Activated gamma-delta T cell treated with anti-CD3 and anti-CD28 coated beads, Interleukin-2, amount 50 U/mL, for 16 hours (primary cell): ENCODE measurements at places on chromosomes 4 and X.

- no peak for DNase-seq
These were observed at the start of gene TBC1D9 for GRCh38 chr4:140756319-140757231. Gene TBC1D9, minus strand, starts transcription at chr4:140756385. Its CDS starts 340 bp downstream, at chr4:140756045.

DNA sequence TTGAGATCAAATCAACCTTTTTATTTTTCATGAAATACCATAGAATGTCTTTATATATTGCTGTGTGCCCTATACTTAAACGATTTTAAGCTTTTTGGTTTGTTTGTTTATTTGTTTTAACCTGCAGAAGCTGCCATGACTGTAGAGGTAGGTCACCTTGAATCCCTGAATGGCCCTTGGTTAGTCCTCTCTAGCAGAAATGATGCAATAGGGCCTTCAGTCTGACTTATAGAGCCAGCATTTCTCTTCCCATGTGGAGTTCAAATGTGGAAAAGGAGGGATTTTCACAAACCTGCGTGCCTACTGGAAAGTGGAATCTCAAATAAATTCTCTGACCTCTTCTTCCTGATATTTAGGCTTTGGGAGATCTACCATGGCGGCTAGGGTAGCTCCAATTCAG is 327.9 kb downstream of the MAPK10 start:
- DNase-seq, result no peak

DNA sequence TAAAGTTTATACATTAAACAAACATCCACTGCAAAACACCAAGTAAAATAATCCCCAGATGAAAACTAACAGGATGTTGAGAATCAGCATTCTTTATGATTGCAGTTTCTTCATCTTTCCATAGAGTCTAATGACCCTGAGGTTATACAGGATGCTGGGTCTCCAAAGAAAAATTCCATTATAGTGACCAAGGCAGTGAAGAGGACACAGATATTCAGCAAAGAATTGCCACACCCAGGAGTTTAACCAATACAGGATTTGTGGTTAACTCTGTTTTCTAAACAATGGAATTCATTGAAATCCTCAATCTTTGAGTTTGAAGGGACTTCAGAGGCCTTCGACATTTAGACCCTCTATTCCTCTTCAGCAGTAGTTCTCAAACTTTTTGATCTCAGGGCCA is 76.2 kb upstream of the ESX1 start:
- no peak for DNase-seq

DNA sequence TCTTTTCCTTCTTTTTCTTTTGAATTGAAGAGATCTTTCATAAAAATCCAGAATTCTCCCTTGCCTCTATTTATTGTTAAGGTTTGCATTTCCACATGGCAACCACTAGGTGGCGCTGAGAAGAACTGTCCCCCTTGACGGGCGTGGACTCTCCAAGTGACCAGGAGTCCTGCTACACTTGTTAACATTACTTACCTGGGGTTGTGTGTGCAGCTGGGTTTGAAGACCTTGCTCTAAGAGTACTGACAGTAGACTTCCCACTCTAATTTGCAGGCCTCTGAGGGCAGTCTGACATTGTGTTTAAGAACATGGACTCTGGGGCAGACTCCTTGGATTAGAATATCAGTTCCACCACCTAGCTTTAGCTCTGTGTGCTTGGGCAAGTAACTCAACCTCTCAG is 52.8 kb downstream of the GPRIN3 start:
- peak; percentile 30 for DNase-seq

DNA sequence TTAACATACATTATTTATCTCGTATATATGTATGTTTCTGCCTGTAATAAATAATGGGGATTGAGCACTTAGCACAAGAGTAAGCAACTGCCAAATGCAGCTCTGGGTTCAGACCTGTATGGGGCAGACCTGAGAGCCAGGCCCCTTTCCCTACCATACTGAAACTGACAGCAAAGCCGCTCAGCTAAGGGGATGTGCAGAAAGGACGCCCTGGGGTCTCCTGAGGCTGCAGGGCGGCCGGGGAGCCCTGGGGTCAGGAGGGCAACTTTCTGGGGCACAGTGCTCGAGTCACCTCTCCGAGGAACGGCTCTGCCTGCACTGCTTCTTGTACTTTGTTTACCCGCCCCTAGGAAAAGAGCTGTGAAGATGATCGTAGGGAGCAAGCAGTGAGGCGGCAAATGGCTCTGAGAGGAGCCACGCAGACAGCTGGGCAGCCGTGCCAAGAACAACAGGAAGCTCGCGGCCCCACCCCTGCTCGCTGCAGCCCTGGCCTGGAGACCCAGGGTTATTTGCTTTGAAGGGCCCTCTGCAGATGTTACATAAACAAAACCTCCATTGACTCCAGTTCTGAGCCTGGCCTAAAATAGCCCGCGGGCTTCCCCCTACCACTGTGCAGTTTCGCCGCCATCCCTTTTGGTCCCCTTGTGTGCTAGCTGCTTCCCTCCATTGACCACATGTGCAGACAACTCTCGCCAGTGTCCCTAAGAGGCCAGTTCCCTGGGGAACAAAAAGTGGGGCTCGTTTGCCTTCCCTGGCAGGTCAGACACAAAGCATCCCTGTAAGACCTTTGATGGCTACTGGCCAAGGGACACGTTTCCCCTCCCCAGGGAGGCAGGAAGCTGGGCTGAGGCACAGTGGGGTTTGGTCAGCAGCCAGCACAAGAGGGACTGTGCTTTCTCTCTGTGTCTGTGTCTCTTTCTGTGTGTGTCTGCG is 111.3 kb upstream of the LNX1 start:
- DNase-seq, result no peak

- DNase-seq, result no peak
These were observed 46.1 kb downstream of the TMEM150C start for GRCh38 chr4:82515705-82516104.

DNA sequence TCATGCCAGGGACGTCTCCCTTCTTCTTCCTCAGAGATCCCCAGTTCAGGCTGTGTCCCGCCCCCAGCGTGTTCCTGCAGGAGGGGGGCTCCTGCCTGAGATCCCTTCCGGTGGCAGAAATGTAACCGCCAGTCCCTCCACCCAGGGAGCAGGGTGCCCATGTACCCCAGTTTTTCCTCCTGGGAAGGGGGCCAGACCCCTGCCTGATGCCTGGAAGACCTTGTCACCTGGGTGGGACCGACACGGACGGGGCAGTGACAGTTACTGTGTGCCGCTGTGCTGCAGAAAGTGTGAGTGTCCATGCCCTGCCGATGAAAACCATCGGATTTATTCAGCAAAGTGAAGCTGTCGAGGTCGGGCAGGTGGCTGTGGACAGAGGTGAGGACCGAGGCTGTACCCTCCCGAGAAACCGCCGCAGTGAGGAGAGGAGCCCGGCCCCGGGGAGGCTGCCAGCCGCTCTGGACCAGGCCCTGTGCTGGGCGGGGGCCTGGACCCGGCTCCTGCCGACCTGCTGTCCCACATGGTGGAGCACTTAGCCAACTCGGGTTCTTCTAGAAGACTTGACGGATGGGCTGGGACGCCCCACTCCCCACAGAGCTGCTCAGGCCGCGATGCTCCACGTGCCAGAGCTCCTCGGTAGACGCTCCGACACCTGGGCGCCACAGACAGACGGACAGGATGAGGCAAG is 36.7 kb upstream of the HMX1 start:
- no peak for DNase-seq

DNA sequence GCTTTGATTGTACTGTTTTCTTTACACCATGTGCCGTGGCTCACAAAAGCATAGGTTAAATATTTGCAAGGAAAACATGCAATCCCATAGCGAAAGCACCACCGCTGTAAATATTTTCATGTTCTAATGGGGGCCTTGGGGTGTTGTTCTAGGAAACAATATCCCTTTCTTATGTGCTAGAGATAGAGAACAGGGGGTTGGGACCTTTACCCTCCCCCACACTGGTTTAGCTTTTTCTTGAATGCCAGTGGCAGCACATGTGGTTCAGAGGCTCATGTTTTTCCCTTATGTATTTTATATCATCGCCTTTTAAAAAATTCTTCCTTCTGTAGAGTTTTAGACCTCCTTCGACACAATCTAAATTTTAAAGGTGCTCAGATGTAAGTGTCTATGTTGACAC is 422.6 kb upstream of the TENM3 start:
- DNase-seq, result no peak

DNA sequence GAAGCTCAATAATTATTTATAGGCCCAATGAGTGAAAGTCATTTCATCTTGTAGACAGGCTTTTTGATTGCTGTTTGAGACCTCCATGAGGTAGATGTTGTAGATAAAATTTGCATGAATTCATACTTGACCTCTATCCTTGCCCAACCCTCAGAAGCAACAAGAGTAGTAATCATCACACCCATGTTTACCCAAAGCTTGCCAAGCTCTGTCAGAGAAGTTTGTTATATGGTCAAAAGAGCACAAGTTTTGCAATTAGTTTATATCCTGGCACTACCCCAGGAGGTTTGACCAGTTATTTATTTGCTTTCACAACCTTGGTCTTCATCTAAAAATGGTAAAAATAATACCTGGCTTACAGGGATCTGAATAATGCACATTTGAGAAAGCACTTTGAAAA is 20.7 kb downstream of the ADH7 start:
- no peak for DNase-seq

- no peak for DNase-seq
These were observed 219.9 kb downstream of the SHOX start for GRCh38 chrX:850471-850916.

GRCh38 chr4:108619372-108620100 is 840 bp upstream of the RPL34 start:
- DNase-seq, result no peak

- no peak for DNase-seq
These were observed 10.1 kb upstream of the RNF4 start for GRCh38 chr4:2458546-2459491.

GRCh38 chrX:31331015-31331414 is 259.2 kb upstream of the FTHL17 start:
- no peak for DNase-seq
